ENCODE measurements at places on chromosomes 2 and 18.

DNA sequence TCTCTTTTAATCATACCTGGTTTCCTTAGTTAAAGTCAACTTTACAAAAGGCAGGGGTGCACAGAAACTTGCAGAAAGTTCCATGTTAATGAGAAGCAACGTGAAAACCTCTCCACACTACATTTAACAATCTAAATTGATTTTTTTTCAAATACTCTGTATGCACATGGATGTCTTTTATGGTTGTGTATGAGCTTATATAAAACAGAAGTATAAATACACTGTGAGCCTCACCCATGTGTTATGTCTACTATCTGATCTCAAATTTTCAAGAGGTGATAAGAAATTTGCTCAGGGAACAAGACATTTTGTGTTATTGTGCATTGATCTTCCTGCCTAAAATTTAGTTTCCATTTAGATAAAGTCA, 617.6 kb downstream of the ADCYAP1 start:
- DNase-seq: no peak

DNA sequence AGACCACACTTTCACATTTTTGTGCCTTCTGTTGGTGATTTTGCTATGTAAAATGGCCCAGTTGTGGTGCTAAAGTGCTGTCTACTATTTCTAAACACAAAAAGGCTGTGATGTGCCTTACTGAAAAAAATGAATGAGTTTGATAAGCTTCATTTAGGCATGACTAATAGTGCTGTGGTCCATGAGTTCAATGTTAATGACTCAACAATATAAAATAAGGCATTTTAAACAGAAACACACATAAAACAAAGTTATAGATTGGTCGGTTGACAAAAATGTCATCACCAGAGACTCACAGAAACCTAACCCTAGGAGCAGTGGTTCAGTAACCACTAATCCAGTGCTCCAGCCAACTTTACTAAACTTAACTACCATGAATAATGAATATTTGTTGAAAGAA, 160.0 kb downstream of the DNAH6 start:
- no peak for DNase-seq

DNA sequence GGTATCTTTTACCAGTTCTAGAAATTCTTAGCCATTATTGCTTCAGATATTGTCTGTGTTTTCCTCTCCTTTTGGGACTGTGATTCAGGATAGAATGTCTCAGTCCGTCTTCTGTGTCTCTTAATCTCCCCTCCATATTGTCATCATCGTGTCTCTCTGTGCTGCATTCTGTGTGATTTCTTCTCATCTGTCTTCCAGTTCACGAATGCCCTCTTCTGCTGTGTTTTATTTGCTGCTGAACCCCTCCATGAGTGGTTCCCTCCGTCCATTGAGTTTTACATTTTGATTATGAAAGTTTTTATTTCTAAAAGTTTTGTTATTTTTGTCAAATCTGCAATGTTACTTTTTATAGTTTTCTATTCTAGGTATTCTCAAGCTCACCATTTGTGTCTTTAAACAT, 11.7 kb downstream of the D2HGDH start:
- DNase-seq: no peak

GRCh38 chr18:36035253-36035652, 32.1 kb downstream of the RPRD1A start:
- DNase-seq: no peak

DNA sequence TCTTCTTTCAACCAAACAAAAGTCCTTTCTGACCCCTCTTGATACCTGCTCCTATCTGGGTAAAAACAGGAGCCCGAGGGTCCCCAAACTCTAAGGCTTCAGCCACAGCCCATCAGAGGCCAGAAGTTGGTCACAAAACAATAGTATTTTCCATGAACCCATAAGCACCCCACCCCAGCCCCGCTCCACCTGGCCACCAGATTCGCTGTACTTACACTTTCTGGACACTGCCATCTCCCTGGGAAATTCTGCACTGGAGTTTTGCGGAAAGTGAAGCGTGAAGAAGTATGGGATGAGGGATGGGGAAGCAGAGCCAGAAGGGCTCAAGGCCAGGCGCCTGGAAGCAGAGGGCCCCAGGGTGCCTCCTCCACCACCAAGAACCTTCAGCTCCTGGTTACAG, 5.2 kb upstream of the RUFY4 start:
- DNase-seq: no peak

- DNase-seq: no peak
Observed at GRCh38 chr2:157059036-157059435, 198.5 kb upstream of the GALNT5 start.

GRCh38 chr2:181231886-181232621, 225.1 kb upstream of the ITGA4 start:
- peak; percentile 7 for DNase-seq

DNA sequence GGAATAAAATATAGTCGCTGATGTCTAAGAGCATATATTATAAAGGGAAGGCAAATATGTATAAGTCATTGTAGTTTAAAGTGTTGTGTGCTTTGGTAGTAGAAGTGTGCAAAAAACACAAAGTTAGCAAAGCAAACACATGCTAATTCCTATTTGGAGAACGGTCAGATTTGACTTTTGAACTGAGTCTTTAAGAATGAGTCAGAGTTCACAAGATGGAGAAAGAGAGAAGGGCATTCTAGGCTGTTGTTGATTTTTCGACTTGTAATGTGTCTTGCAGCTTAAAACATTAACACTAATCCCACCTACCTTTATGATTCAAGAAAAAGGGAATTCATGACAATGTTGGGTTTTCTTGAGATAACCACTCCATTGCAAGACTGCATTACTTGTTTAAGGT, 98.1 kb downstream of the CRIM1 start:
- DNase-seq: no peak

DNA sequence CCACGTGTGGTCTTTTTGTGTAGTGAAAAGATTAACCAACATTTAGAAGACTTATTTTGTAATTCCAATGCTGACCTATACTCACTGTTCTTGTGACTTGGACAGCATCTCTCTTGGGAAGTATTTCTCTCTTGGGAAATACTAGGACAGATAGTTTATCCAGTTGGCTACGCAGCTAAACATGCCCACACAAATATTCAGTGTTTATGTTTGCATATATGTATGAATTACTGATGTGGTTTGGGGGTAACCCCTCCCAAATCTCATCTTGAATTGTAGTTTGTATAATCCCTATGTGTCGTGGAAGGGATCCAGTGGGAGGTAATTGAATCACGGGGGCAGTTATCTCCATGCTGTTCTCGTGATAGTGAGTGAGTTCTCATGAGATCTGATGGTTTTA, 2062.3 kb upstream of the CELF4 start:
- no peak for DNase-seq

DNA sequence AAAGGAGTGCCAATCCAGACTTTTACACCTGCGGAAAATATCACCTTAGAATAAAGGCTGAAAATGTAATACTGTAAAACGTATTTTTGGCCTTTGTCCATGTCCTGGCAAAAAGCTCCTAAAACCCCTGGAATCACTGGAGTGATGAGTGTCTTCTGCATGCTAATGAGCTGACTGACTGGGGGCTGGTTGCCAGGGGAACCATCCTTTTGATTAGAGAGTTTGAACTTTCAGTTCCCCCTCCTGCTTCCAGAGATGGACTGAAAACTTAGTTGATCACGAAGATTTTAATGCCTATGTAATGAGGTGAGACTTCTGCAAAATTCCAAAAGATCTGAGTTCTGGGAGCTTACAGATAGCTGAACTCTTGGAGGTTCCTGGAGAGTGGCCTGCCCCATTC, 20.5 kb downstream of the PUM2 start:
- no peak for DNase-seq

- DNase-seq: no peak
Observed at GRCh38 chr2:57693177-57693576, 353.4 kb upstream of the VRK2 start.

DNA sequence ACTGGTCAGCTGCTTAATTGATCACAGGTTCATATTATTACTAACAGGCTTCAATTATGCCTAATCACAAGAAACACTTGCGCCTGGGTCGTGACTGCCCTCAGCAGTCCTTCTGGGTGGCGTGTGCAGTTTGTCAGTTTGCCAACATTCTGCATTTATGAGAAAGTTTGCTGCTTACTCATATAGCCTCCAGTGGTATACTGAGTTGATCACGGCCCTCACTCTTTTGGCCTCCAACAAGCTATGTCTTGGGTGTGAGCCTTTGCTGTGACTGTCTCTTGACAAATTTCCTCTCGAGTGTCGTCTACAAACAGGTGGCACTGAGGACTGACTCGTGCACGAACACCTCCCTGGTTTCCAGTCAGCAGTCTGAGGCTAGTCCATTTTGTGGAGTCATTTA, 27.3 kb downstream of the DCDC2C start:
- no peak for DNase-seq

- no peak for DNase-seq
Observed at GRCh38 chr2:156057647-156058046, 274.9 kb downstream of the NR4A2 start.

- DNase-seq: no peak
Observed at GRCh38 chr2:96527286-96528005, 9.1 kb upstream of the ARID5A start.

GRCh38 chr18:75800331-75800648, 372.8 kb upstream of the SMIM21 start:
- DNase-seq: no peak

All from pons (tissue), 1 donor.